LNCaP clone FGC (cell line): ENCODE measurements at places on chromosomes 2 and 18.
A peak's percentile ranks its signal among the peaks of the same experiment; 100 is the strongest.

GRCh38 chr2:241882091-241882625 lies 12.6 kb downstream of the RTP5 start:
- peak; percentile 63 for DNase-seq

DNA sequence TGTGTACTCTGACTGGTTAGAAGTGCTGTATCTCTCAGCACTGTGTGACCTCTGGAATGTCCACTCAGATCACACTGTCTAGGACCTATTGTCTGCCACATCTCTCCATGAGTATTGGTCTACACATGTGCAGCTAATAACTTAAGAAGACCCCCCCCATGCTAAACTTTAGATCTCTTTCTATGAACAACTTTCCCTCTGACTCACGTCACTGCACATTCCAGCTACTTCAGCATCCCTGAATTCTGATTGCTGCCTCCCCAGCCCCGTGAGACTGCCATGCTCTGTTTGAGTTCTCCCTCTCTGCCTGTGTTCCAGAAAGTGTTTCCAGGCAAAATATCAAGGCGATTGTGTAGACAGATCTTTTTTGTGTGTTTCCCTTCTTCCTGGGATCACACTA lies 41.8 kb downstream of the RAPGEF4 start:
- DNase-seq, result no peak

DNA sequence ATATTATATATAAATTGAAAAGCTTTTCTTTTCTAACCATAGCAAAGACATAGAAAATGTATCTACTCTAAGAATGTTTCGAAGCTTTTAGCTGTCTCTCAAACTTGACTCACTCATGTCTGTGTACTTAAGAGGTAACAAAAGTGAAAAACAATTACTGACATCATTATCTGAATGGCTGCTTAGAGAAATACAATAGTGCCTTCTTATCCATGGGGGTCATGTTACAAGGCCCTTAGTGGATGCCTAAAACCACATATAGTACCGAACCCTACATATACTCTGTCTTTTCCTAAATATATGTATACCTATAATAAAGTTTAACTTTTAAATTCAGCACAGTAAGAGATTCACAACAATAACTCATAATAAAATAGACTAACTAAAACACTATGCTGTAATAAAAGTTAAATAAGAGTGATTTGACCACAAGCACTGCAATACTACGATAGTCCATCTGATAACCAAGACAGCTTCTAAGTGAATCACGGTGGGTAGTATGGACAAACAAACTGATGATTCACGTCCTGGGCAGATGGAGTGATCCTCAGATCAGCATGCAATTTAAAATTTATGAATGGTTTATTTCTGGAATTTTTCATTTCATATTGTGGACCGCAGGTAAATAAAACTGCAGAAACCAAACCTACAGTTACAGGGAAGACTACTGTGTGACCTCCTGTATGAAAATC lies 246.2 kb downstream of the XIRP2 start:
- no peak for DNase-seq

DNA sequence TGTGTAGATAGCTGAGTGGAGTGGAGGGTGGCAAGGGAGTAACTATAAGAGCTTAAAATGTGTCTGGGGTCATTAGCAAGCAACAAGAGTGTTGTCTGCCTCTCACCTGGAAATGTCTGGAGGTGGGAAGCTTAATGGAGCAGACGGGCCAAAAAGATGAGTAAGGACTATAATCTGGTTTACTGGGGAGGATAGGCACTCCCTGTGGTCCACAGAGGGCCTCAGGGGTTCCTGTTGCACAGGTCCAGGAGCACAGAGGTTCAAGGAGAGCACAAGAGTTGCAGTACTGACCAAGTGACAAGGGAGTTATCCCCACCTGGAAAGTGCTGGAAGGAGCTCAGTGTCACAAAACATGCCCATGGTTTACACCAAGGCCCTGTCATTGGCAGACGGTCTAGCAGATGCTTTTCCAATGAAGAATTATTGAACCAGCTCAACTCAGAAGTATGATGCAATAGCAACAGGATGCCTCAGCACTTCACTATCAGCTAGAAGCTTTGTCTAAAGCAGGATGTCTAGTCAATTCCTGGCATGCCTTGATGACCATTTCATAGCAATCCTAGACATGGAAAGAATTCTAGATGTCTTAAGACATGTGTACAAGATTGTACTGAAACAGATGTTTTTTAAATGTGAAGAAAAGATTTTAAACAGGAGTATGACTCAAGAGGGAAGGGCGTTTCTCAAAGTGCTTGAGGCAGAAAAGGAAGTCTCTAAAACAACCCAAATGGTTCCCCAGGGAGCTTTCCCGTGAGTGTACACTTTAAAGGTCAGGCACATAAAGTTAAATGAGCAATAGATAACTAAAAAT lies 62.9 kb upstream of the SERPINE2 start:
- DNase-seq, result no peak

GRCh38 chr2:173286153-173286809 lies 68.4 kb upstream of the CDCA7 start:
- DNase-seq, result no peak

DNA sequence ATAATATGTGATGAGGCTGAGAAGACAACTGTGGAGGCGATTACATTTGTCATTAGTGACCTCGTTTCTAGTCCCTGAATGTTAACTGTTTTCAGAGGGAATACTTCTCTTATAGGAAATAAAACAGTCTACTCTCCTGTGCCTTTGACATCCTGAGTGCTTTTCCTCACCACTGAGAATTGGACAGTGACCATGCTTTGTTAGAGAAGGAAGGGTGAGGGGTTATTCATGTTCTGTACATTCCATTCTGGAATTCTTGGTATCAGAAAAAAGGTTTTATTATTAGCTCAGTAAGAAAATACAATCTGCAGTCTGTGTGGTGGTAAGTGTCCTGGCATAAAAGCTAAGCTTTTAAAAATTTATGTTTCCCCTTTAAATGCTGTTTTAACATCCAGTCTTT lies 58.8 kb downstream of the PARD3B start:
- no peak for DNase-seq

- no peak for DNase-seq
These were observed 3.2 kb downstream of the CRYBA2 start for GRCh38 chr2:218990052-218990451.

DNA sequence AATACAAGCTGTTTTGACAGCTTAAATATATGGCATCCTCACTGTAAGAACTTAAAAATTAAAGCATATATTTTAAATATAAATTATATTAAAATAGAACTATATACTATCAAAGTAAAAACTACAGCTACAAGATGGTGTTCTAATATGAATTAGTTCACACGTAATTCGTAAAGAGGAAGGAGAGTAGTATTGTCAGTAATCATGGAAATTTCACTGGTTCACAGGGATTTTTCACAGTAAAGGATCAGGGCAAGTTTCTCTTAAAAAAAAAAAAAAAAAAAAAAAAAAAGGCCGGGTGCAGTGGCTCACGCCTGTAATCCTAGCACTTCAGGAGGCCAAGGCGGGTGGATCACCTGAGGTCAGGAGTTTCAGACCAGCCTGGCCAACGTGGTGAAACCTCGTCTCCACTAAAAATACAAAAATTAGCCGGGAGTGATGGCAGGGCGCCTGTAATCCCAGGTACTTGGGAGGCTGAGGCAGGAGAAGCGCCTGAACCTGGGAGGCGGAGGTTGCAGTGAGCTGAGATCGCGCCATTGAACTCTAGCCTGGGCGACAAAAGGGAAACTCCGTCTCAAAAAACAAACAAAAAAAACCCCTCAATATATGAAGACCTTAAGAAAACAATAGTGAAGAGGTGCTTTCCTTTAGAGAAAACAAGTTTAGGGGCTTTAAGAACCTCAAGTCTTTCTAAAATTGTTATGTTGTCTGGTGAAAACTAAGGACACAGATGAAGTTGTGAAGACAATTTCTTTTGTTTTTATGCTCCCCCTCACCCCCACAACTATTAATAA lies 32.5 kb downstream of the PNO1 start:
- DNase-seq, result no peak

GRCh38 chr18:34321066-34321465 lies 96.4 kb upstream of the NOL4 start:
- DNase-seq, result no peak

GRCh38 chr2:5465859-5466258 lies 226.3 kb upstream of the SOX11 start:
- DNase-seq, result no peak

DNA sequence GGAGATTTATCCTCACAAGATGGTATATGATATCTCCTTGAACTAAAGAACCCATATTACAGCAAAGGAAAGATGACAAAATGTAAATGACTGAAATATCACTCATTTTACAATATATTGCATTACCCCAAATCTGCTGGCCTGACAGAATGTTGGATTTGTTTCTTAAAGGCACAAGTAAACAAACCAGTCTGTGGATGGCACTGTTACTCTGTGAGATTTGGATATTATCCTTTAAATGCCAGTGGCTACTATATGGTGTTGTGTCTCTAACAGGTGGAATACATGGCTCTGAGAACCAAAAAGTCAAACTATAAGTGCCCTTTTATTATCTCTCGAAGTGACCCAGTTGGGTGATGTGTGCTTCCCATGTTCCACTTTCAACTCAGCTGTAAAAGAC lies 125.7 kb downstream of the PDE1A start:
- no peak for DNase-seq

DNA sequence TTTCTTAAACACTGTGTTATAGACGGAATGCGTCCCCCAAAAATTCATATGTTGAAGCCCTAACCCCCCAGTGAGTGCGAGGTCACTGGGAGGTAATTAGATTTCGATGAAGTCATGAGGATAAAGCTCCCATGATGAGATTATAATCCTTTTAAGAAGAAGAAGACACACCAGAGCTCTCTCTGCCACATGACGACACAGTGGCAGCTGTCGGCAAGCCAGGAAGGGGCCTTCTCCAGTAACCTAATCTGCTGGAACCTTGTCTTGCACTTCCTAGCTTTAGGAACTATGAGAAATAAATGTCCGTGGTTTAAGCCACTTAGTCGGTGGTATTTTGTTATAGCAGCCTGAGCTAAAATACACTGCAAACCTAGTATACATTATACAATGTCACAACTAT lies 12.3 kb downstream of the TMEM237 start:
- no peak for DNase-seq

- no peak for DNase-seq
These were observed 36.5 kb downstream of the KANSL3 start for GRCh38 chr2:96601382-96602292.

DNA sequence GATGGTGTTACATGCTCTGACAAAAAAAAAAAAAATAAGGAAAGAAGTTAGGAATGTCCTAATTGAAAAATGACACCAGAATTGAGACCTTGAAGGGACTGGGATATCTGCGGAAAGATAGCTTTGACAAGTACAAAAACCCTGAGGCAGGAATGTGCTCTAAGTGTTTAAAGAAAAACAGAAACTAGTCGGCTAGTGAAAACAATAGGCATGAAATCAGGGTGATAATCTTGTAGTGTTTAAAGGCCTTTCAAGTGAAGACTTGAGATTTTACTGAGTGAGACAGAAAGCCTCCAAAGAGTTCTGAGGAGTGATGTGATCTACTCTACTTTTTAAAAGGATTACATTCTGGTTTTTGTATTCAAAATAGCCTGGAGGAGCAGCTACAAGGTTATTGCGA lies 107.4 kb downstream of the COBLL1 start:
- no peak for DNase-seq

DNA sequence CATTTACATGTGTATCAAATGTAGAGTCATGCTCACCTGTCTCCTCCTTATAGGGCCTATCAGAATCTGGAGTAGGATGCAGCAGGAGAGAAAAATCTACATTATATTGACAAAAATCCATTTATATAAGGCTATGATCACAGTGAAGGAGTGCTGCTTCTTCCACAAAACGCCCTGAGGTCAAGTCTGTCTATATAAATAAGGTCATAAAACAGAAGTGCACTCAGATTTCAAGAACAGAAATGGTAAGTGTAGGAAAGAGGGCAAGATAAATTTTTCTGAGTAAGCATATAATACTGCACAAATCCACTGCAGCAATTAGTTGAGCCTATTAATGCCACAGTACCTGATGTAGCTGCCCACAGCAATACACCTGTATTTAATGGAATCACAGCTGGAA lies 51.8 kb downstream of the COL5A2 start:
- no peak for DNase-seq

- no peak for DNase-seq
These were observed 139.2 kb downstream of the INHBB start for GRCh38 chr2:120485096-120485495.

GRCh38 chr2:166516712-166517303 lies 22.8 kb upstream of the SCN7A start:
- no peak for DNase-seq

DNA sequence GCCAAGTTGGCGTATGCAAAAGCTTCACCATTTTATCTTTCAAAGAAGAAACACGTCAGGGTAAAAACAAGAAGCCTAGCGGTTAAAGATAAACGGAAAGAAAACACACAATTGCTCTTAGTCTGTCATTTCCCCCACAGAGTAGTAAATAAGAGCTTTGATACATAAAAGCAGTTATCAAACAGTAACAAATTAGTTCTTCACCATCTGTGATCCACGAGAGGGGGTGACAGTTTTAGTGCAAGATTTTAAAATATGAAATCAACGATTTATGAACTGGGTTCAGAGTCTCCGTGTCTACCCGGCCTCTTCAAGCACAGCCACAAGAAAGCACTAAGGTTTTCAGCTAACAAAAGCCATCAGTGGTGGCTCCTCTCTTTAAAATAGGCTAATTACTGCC lies 703.9 kb upstream of the ID2 start:
- DNase-seq, result no peak

GRCh38 chr2:241950413-241951315 lies 81.1 kb downstream of the RTP5 start:
- no peak for DNase-seq

DNA sequence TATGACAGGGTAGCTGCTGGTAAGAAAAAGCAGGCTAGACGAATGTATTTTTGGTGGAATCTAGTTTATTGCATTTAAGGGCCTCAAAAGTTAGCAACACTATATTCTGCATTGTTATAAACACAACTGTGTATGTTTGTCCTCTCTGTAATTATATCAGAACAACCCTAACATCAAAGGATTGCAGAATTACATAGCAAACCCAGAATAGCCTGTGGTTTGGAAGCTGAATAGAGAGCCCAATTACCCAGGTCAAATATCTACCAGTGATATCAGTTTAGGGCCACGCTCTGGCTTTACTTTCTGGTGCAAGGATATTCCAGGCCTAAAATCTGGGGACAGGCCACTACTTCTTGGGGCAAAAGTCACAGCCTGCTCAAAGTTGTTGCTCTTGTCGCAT lies 25.1 kb upstream of the MRO start:
- no peak for DNase-seq

DNA sequence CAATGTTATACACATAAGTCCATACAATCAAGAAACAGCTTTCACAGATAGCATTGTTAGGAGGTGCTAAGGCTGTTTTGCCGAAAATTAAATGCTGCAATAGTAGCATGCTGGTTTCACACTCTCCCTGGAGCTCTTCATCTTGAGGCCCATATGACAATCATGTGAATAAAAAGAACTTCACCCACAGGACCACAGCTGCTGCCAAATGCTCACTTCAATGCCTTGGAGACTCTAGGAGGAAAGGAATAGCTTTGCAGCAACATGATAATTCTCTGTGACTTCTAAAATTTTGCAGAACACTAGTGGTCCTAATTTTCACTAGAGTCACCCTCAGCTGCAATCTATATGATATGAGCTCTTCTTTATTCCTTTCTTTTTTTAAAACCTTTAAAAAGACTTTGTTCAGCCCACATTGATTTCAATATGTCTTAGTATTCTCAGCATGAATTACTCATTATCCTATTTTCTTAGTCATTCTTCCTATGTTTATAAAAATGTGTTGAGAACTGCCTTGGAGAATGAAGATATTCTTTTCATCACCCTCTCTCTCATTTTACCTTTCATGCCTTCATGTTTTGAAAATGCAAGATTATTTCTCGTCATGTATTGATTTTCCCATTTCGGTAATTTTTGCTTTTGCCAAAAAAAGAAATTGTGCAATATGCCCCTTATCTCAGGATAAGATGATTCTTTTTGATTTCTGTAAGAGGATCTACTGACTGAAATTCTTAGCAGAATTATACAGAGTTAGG lies 108.2 kb downstream of the PDE1A start:
- no peak for DNase-seq
